Renal cortical epithelial cell (primary cell): ENCODE measurements at places on chromosomes 12 and 14. TPM values are rescaled to one million over a fixed set of nuclear protein-coding genes. Genes with fewer than 3 reads are reported as not detected.

GRCh38 chr14:32434180-32434579 is 105.1 kb downstream of the AKAP6 start:
- DNase-seq, result no peak

The DDIT3 gene
- total RNA-seq, result 6.1 and 17.5 TPM in 2 replicates

GRCh38 chr12:92784797-92785562 is 82.2 kb downstream of the PLEKHG7 start:
- DNase-seq, result peak; percentile 82

The APOLD1 gene
- 1.5 and 3.6 TPM in 2 replicates for total RNA-seq
